ENCODE measurements at places on chromosomes 7 and 10. TPM values are rescaled to one million over a fixed set of nuclear protein-coding genes. Genes with fewer than 3 reads are reported as not detected.

Gene RASSF4
- total RNA-seq, result 13.9 TPM

Gene WAC
- 70.7 TPM for total RNA-seq

Gene PTPN20
- total RNA-seq, result 9.5 TPM

Gene TRIM73
- 4.1 TPM for total RNA-seq

Gene PRSS37
- not detected for total RNA-seq

Gene SAMD9
- total RNA-seq, result 6.0 TPM

Gene PLOD3
- 93.0 TPM for total RNA-seq

Gene BTBD16
- total RNA-seq, result 0.82 TPM

Gene SPDYE17
- total RNA-seq, result not detected

Gene GAD2
- not detected for total RNA-seq

Gene GDF2
- total RNA-seq, result not detected

Gene SPDYE16
- total RNA-seq, result not detected

Gene GPR85
- total RNA-seq, result not detected

Gene SPRN
- total RNA-seq, result 0.64 TPM

Gene OGDHL
- 1.3 TPM for total RNA-seq

Gene PNLIP
- total RNA-seq, result 1.5 TPM

Gene SPDYE8
- total RNA-seq, result not detected

Gene KCND2
- total RNA-seq, result not detected

Gene SPDYE1
- not detected for total RNA-seq

- DNase-seq, result no peak
- H3K27me3 ChIP-seq, result no peaks in the 10 kb centered on the region
- peak overlapping the region; percentile 74 for H3K4me3 ChIP-seq
- H3K27ac ChIP-seq, result peak overlapping the region; percentile 91
- H3K4me1 ChIP-seq, result peaks cover 43% of the 10 kb centered on the region
- H3K36me3 ChIP-seq, result no peaks in the 10 kb centered on the region
These were observed 1.1 kb downstream of the EGFR start for GRCh38 chr7:55019691-55020465.

GRCh38 chr7:75639071-75639885 lies 99.5 kb downstream of the HIP1 start:
- peak overlapping the region; percentile 67 for H3K4me3 ChIP-seq
- peak overlapping the region; percentile 75 for H3K27ac ChIP-seq
- no peaks in the 10 kb centered on the region for H3K36me3 ChIP-seq
- no peaks in the 10 kb centered on the region for H3K27me3 ChIP-seq

DNA sequence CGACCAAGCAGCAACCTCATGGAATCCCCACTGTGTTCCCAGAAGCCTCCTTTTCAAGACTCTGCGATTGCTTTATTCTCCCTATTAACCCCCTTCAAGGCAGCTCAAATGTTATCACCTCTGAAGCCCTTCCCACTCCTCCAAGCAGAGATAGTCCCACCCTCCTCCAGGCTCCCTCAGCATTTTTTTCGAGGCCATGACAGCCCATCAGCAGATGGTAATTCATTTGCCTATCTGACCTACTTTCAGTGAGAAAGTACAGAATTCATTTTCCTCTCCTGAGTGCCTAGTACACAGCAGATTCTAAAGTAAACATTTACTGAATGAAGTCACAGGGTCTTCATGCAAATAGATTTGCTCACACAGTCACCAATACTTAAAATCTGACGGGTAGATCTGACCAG lies 47.8 kb downstream of the HERPUD2 start:
- H3K36me3 ChIP-seq, result no peaks in the 10 kb centered on the region
- no peaks in the 10 kb centered on the region for H3K27me3 ChIP-seq
- no peak overlapping the region for H3K27ac ChIP-seq
- no peaks in the 10 kb centered on the region for H3K4me1 ChIP-seq
- DNase-seq, result no peak
- no peak overlapping the region for H3K4me3 ChIP-seq

GRCh38 chr10:129030996-129031843 lies 435.8 kb upstream of the MGMT start:
- H3K27me3 ChIP-seq, result peaks cover 61% of the 10 kb centered on the region
- no peak overlapping the region for H3K27ac ChIP-seq
- H3K4me3 ChIP-seq, result no peak overlapping the region
- H3K36me3 ChIP-seq, result no peaks in the 10 kb centered on the region

- H3K36me3 ChIP-seq, result no peaks in the 10 kb centered on the region
- no peak overlapping the region for H3K27ac ChIP-seq
- H3K4me3 ChIP-seq, result no peak overlapping the region
- no peaks in the 10 kb centered on the region for H3K4me1 ChIP-seq
These were observed 42.4 kb upstream of the ASAH2 start for GRCh38 chr10:50293513-50294313.

DNA sequence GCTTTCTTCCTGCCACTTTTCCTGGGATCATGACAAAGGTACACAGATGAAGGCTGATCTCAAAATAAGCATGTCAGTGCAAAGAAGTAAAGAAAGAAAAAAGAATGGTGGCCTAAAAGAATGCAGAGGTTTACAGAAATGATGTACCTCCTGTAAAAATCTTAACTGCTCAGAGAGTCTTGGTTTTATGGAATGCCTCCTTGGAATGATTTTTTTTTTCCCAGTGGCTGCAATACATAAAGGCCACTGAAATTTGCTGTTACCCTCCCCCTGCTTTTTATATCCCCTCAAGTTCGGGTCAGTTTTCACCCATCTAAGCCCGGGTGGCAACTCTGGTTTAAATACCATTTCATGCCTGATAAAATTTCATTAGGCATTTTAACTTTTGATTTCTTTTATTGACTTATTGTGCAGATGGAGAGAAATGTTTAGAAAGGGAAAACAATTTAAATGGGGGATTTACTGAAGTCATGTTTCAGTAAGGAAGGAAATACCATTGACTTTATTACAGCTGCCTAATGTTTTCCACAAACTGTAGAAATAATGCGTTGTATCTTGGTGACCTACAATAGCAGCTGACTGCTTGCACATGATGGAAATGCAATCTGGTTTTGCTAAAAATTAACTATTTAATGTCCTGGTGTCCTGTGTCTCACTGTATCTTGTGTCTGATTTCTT lies 102.5 kb downstream of the SAMD9 start:
- H3K36me3 ChIP-seq, result no peaks in the 10 kb centered on the region
- no peaks in the 10 kb centered on the region for H3K27me3 ChIP-seq
- H3K4me3 ChIP-seq, result no peak overlapping the region
- H3K27ac ChIP-seq, result no peak overlapping the region

- H3K4me3 ChIP-seq, result no peak overlapping the region
- H3K27ac ChIP-seq, result no peak overlapping the region
- DNase-seq, result no peak
- no peaks in the 10 kb centered on the region for H3K27me3 ChIP-seq
- no peaks in the 10 kb centered on the region for H3K4me1 ChIP-seq
These were observed 17.4 kb upstream of the KIF5B start for GRCh38 chr10:32073659-32074058.

DNA sequence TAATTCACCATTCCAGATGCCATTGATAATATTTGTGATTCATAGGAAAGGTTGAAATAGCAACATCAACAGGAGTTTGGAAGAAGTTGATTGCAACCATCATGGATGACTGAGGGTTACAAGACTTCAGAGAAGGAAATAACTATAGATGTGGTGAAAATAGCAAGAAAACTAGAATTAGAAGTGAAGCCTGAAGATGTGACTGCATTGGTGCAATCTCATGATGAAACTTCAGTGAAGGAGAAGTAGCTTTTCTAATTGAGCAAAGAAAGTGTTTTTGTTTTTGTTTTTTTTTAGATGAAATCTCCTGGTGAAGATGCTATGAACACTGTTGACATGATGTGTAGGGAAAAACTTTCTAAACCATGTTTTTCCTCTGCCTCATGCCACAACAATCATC lies 18.7 kb upstream of the CD36 start:
- no peaks in the 10 kb centered on the region for H3K4me1 ChIP-seq
- no peaks in the 10 kb centered on the region for H3K27me3 ChIP-seq
- H3K36me3 ChIP-seq, result no peaks in the 10 kb centered on the region
- no peak overlapping the region for H3K4me3 ChIP-seq
- H3K27ac ChIP-seq, result no peak overlapping the region
- DNase-seq, result no peak

- H3K4me1 ChIP-seq, result peaks cover 10% of the 10 kb centered on the region
- H3K27me3 ChIP-seq, result no peaks in the 10 kb centered on the region
- H3K4me3 ChIP-seq, result no peak overlapping the region
These were observed 21.0 kb upstream of the LRRC17 start for GRCh38 chr7:102891693-102892261.

DNA sequence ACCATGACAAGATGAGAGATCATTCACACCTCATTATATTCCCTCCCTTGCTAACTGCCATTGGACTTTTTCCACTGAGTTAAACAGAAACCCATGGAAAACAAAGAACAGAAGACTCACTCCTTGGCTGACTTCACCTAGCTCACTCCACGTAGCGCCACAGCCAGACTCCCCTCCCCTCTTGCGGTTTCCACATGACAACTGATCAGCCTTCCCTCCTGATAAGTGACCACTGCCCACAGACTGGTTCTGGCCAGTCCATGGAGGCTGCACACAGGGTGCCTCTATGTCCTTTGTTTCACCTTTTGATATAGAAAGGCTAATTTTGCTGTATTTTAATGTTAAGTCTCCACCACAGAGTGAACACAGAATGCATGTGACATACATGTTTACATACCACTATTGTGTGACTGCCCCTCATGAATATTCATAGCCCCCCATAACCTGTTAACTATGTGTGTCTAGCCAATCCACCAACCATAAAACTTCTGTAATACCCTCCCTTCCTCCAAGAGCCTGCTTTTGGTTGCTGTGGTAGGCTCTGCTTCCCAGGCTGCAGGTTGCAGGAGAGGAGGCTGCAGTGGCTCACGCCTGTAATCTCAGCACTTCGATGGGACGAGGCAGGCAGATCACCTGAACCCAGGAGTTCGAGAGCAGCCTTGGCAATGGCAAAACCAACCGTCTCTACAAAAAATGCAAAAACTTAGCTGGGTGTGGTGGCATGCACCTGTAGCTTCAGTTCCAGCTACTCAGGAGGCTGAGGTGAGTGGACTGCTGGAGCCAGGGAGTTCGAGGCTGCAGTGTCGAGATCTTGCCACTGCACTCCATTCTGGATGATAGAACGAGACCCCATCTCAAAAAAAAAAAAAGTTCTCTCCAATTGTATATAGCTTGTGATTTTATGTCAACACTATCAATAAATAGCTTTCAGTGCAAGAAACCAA lies 10.0 kb upstream of the IFIT5 start:
- H3K4me3 ChIP-seq, result no peak overlapping the region

GRCh38 chr10:15439341-15439842 lies 68.3 kb upstream of the FAM171A1 start:
- H3K27ac ChIP-seq, result no peak overlapping the region
- DNase-seq, result no peak
- H3K27me3 ChIP-seq, result no peaks in the 10 kb centered on the region
- H3K36me3 ChIP-seq, result no peaks in the 10 kb centered on the region
- peak overlapping the region; percentile 21 for H3K4me3 ChIP-seq

DNA sequence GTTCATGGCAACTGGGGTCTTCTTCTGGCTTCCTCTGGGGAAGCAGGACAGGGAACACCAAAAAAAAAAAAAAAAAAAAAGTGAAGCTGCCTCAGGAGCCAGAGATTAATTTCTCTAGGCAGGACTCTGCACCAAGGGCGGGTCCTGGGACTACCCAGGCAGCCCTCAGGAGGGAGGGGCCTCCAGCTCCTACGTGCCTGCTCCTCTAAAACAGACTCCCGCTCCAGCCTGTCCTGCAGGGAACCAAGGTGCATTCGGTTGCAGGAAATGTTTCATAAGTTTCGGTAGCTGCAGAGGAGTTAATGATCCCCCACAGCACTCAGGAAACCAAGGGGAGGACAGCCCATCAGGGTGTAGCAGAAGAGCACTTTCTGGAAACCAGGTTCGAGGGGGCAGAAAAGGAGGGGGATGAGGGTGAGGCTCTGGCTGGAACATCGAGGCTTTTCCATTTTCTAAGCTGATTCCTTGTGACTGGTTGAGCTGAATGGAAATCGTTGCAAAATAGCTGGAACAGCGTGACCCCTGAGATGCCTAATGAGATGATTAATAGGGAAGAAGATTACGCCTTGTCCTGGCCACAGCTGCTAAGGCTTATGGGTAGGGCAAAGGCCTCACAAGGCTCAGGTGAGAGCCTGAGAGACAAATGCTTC lies 84.2 kb downstream of the STRA8 start:
- no peak overlapping the region for H3K4me3 ChIP-seq
- no peaks in the 10 kb centered on the region for H3K4me1 ChIP-seq
- H3K27me3 ChIP-seq, result no peaks in the 10 kb centered on the region
- no peaks in the 10 kb centered on the region for H3K36me3 ChIP-seq
- H3K27ac ChIP-seq, result no peak overlapping the region

DNA sequence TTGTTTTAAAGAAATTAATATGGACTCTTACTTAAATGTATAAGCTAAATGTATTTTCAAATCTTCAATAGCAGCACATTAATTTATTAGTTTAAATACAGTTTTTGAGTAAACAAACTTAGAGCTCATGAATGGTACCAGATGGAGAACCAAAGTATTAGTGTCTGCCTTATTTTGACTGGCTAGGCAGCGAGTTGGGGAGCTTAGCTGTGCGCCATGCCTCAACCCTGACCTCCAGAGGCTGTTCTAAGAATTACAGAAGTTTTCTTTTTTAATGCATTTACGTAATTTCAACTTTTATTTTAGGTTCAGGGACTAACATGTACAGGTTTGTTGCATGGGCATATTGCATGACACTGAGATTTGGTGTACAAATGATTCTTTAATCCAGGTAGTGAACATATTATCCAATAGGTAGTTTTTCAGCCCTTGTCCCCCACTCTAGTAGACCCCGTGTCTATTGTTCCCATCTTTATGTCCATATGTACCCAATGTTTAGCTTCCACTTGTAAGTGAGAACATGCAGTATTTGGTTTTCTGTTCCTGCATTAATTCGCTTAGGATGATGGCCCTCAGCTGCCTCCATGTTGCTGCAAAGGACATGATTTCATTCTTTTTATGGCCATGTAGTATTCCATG lies 166.8 kb downstream of the IQUB start:
- no peaks in the 10 kb centered on the region for H3K27me3 ChIP-seq
- no peaks in the 10 kb centered on the region for H3K36me3 ChIP-seq
- H3K4me1 ChIP-seq, result no peaks in the 10 kb centered on the region
- no peak overlapping the region for H3K27ac ChIP-seq
- DNase-seq, result peak; percentile 20

GRCh38 chr7:23524473-23524872 lies 7.3 kb downstream of the TRA2A start:
- H3K4me1 ChIP-seq, result peaks cover 51% of the 10 kb centered on the region
- H3K27me3 ChIP-seq, result no peaks in the 10 kb centered on the region
- DNase-seq, result no peak
- no peak overlapping the region for H3K27ac ChIP-seq

GRCh38 chr7:12943781-12944180 lies 256.3 kb downstream of the ARL4A start:
- H3K27me3 ChIP-seq, result no peaks in the 10 kb centered on the region
- no peak overlapping the region for H3K27ac ChIP-seq
- H3K36me3 ChIP-seq, result no peaks in the 10 kb centered on the region
- DNase-seq, result no peak

GRCh38 chr10:62308101-62308500 lies 39.5 kb upstream of the RTKN2 start:
- DNase-seq, result no peak
- no peak overlapping the region for H3K27ac ChIP-seq
- no peaks in the 10 kb centered on the region for H3K27me3 ChIP-seq
- H3K4me3 ChIP-seq, result no peak overlapping the region
- H3K36me3 ChIP-seq, result no peaks in the 10 kb centered on the region

Data from Panc1 (cell line).